ENCODE measurements at places on chromosomes 11 and 22. TPM values are rescaled to one million over a fixed set of nuclear protein-coding genes. Genes with fewer than 3 reads are reported as not detected.

Gene C11orf54
- total RNA-seq: 13.5 TPM

Gene FOLR3
- total RNA-seq: not detected

Gene HBE1
- total RNA-seq: not detected

Gene SLC5A1
- total RNA-seq: not detected

Gene ATF4
- total RNA-seq: 344 TPM

Gene KRTAP5-7
- total RNA-seq: not detected

Gene CYTH4
- 0.56 TPM for total RNA-seq

Gene MMP10
- total RNA-seq: 0.82 TPM

Gene LMO2
- 0.36 TPM for total RNA-seq

Gene NRXN2
- total RNA-seq: 0.19 TPM

Gene C11orf21
- not detected for total RNA-seq

Gene RBMXL2
- total RNA-seq: not detected

Gene MAJIN
- total RNA-seq: not detected

Gene DUSP8
- total RNA-seq: 2.2 TPM

Gene DNAJB7
- not detected for total RNA-seq

Gene THY1
- total RNA-seq: 18.8 TPM
